Frontal cortex (tissue), 4 donors: ENCODE measurements at places on chromosomes 13 and 19. TPM values are rescaled to one million over a fixed set of nuclear protein-coding genes. Genes with fewer than 3 reads are reported as not detected.

Gene KIRREL2
- 0.41 TPM for total RNA-seq

Gene ZNF135
- total RNA-seq = 11.8 TPM

Gene IER2
- 9.0 TPM for total RNA-seq

Gene ZNF534
- total RNA-seq = 3.3 TPM

Gene S1PR5
- 0.41 TPM for total RNA-seq

Gene CCL25
- 1.2 TPM for total RNA-seq

Gene CEACAM8
- total RNA-seq = under 0.01 TPM

Gene PGLYRP2
- not detected for total RNA-seq

Gene KLC3
- total RNA-seq = 0.41 TPM

Gene ZFR2
- total RNA-seq = 4.1 TPM

Gene ZNF30
- total RNA-seq = 8.2 TPM

Gene HAUS8
- total RNA-seq = 2.0 TPM

- no peak for DNase-seq
Measured at GRCh38 chr13:97540696-97541095, 106.7 kb downstream of the RAP2A start.

- no peak for DNase-seq
Measured at GRCh38 chr13:38340624-38341023, 9.0 kb upstream of the UFM1 start.

GRCh38 chr13:70253834-70254233 lies 145.6 kb upstream of the KLHL1 start:
- DNase-seq = no peak

- DNase-seq = no peak
Measured at GRCh38 chr13:42490676-42491075, 83.3 kb upstream of the TNFSF11 start.

DNA sequence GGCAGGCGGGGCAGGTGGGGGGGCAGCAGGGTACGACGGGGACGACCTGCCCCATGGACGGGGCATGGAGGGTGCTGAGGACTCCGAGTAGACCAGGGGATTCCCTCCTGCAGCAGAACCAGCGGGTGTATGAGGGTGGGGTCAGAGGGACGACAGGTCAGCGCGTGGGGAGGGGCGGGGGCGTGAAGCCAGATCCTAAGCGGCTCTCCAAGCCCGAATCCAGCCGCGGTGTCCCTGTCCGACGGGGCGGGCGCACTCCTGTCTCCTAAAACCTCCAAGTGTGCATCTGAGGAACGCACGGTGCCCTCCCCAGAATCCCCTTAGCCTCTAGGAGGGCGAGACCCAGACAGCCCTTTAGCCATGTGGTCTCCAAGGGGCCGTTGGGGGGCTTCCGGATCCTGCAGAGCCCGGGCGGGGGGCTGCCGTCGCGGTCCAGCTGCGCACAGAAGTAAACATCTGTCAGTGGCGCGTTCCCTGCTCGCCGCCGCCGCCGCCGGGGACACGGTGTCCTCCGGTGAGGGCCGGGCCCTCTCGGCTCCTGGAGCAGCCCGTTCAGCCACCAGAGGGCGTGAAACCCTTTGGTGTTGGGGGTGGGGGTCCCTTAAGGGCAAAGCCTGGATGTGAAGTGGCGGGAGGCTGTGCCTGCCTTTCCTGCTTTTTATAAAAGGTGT lies 730 bp downstream of the NRTN start:
- DNase-seq = no peak

GRCh38 chr19:3985643-3986259 lies 488 bp upstream of the EEF2 start:
- DNase-seq = no peak

GRCh38 chr19:48170817-48171347 lies 402 bp downstream of the ZSWIM9 start:
- no peak for DNase-seq

GRCh38 chr19:53311044-53311443 lies 22.5 kb upstream of the ZNF845 start:
- DNase-seq = no peak

DNA sequence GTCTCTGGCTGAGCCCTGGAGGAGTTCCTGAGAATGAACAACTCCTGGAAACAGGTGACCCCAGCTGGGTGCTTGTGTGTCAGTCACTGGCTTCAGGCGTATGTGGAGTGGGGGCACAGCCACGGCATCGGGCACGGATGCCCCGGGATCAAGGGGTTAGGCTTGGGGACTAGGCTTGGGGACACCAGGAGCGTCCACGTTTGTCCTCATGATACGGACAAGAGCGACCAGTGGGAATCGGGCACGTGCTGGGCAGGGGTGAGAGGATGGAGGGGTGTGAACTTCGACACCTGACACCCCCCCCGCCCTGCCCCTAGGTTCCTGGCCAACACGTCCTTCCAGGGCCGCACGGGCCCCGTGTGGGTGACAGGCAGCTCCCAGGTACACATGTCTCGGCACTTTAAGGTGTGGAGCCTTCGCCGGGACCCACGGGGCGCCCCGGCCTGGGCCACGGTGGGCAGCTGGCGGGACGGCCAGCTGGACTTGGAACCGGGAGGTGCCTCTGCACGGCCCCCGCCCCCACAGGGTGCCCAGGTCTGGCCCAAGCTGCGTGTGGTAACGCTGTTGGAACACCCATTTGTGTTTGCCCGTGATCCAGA lies 4.1 kb downstream of the GRIN3B start:
- DNase-seq = no peak

DNA sequence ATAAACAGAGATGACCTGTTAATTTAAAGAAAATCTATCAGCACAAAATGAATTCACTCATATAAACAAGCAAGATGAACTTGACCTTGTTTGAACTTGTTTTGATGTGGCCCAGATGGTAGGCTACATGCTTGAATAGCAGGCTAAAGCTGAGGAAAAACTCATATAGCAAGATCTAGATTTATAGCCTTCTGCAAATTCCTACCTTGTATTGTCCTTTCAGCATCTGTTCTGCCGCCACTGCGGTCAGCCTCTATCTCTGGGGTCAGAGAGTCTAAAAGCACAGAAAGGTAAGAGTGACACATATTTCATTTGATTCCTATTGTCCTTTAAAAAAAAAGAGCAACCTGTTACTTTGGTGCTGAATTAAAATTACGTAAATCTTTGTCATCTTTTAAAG lies 392.1 kb downstream of the DACH1 start:
- DNase-seq = no peak

DNA sequence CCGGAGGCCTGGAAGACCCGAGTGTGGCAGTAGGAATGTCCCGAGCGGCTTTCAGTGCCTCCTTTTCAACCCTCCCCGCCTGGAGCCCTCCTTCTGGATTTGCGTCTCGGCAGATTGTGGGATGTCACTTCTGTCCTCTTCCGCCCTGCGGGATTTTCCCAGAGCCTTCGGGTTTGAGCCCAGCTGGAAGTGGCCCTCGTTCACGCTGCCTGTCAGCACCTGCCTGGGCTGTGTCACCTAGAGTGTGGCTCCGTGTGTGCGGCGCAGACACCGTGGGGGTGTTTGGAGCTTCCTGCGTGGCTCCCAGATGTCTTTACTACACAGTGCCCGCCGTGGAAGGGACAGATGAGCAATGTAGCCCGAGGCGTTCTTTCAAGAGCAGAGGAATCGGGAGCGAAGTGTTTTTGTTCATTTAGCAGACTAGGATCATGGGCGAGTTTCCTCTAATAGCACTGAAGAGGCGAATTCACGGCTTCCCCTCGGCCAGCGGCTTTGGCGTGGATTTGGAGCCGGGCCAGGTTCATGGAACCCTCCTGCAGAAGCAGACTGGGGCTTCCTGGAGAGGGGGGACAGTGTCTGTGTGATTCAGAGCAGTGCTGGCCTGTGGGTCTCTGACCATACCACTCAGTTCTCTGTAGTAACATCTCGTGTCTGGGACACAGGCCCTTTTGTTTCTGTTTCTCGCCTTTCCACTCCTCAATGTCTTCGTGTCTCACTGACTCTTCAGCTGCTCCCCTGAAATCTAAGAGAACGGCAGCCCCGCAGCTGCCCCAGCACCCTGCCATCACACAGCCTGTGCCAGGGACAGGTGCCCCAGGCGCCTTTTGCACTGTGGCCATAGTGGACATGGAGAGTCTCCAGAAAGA lies 68.0 kb downstream of the KDM4B start:
- DNase-seq = peak; percentile 67

GRCh38 chr19:15588265-15588664 lies 26.8 kb upstream of the CYP4F8 start:
- DNase-seq = no peak

- DNase-seq = no peak
Measured at GRCh38 chr19:42081584-42082203, 5.7 kb downstream of the ZNF574 start.

DNA sequence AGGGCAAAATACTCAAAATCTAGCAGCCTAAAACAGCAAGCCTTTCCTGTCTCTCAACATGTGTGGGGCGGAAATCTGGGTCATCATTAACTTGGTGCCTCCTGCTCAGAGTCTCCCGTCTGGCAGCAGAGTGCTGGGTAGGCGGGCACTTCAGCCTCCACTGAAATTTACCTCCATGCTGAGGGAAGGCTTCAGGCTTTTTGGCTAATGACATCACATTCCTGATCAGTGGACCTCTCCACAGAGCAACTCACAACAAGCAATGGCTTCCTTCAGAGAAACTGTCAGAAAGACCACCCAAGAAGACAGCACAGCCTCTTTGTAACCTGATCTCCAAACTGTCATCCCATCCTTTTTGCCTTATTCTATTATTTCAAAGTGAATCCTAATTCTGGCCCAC lies 1109.0 kb downstream of the UQCRFS1 start:
- no peak for DNase-seq

GRCh38 chr13:102530751-102531150 lies 66.0 kb upstream of the TPP2 start:
- no peak for DNase-seq

GRCh38 chr13:33480561-33480960 lies 195.0 kb upstream of the STARD13 start:
- DNase-seq = no peak

- DNase-seq = no peak
Measured at GRCh38 chr13:105959876-105960275, 575.6 kb downstream of the EFNB2 start.

GRCh38 chr13:28796938-28797257 lies 23.2 kb upstream of the MTUS2 start:
- DNase-seq = no peak

- DNase-seq = no peak
Measured at GRCh38 chr19:33604651-33605050, 17.1 kb upstream of the CHST8 start.

GRCh38 chr13:29435125-29435911 lies 160.2 kb downstream of the SLC7A1 start:
- no peak for DNase-seq

DNA sequence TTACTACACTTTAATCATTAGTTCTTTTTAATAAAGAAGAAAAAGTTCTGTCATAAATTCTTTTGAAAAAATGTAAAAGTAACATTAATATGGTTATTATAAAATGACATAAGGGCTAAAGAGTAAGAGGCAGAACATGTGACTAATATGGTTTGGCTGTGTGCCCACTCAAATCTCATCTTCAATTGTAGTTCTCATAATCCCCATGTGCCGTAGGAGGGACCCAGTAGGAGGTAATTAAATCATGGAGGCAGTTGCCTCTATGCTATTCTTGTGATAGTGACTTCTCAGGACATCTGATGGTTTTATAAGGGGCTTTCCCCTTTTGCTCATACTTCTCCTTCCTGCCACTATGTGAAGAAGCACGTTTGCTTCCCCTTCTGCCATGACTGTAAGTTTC lies 104.5 kb downstream of the UGGT2 start:
- no peak for DNase-seq

DNA sequence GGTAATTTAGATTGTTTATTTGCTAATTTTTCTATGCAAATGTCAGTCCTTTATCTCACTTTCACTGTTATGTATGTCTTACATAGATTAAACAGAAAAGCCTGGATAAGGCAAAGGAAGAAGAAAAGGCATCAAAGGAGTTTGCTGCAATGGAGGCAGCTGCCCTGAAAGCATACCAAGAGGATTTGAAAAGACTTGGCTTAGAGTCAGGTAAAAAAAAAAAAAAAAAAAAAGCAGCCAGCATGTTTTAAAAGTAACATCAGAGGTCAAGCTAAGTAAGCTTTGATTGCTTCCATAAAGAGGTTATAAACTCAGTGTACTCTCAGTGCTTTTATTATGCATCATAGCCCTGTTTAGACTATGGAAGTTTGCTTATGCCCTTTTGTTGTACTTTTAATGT lies 3.8 kb downstream of the WBP4 start:
- no peak for DNase-seq

DNA sequence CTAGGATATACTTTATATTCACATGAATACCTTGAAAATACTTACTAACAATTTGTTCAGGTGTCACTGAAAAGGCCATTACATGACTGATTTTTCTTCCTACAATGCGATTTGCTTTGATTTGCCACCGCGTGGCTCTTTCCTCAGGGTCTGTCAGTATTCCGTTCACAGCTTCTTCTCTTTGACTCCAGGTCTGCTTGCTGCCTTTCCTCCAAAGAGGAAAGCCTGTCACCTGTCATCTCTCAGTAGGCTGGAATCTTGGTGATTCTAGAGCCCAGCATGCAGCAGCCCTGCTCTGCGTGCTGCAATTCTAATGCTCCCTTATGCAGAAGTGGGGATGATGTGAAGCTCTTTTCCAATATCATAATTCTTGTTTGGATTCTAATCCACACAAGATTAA lies 33.6 kb upstream of the SIAH3 start:
- no peak for DNase-seq

DNA sequence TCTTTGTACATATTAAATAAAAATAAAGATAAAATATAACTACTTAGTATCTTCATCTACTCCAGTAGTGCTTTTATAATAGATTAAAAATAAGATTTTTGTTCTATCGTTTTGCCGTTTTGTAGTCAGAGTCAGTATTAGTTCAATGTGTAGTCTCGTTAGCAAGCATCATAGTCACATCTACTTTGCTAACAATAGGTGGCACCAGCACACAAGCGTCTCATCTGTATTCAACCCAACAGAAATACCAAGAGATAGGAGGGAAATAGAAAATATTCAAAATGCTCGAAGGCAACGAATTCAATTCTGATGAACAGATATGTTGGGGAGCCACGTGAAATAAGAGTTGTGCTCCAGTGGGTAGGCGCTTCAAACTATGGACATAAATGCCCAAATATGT lies 21.4 kb upstream of the MICU2 start:
- no peak for DNase-seq

GRCh38 chr19:46721269-46722003 lies 4.5 kb upstream of the PRKD2 start:
- DNase-seq = no peak

DNA sequence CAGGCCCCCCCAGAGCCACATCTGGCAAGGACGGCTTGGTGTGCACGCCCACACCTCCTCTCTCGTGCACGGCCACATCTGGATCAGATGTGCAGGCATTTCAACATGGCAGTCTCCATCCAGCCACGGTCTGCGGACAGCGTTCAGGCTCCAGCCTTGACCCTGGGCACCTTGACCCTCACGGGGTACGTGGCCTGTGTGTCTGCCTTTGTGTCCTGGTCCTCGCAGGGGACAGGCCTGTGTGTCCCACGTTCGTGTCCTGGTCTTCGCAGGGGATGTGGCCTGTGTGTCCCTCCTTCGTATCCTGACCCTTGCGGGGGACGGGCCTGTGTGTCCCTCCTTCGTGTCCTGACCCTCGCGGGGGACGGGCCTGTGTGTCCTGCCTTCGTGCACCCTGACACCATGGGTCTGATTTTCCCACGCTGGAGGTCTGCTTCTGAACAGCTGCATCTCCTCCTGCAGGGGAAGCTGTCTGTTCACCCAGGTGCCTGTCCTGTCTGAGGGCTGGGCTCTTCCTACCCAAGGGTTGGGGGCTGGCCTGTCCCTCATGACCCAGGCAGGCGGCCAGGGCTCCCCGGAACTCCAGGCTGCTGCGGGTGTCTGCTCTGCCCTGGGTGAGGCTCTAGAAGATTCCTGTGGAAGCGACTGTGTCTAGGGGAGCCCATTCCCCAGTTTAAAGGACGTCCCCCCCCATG lies 25.3 kb downstream of the RASA3 start:
- no peak for DNase-seq

GRCh38 chr19:48926909-48927308 lies 6.6 kb upstream of the DHDH start:
- no peak for DNase-seq
